ENCODE measurements at places on chromosomes 7 and 10.

GRCh38 chr10:124175701-124176348 lies 82.4 kb upstream of the CHST15 start:
- DNase-seq: no peak

DNA sequence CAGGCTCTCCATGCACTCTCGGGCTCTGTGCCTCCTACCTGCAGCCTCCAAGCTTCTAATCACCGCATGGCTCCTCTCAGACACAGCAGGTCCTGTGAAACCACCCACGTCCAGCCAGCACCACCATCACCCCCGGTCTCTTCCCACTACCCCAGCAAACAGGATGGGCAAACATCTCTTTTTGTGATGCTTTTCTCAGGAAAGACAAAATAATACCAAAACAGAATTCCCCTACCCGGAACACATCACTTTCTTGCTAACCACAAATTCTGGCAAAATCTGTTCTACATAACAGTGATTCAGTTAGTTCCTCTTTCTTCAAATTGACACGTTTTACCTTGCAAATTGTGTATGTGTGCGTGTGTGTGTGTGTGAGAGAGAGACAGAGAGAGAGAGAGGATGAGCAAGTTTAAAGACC lies 6.5 kb downstream of the SNX8 start:
- DNase-seq: no peak

- DNase-seq: no peak
These were observed 295.4 kb upstream of the NPSR1 start for GRCh38 chr7:34362621-34363020.

- DNase-seq: no peak
These were observed 89.0 kb downstream of the CUL1 start for GRCh38 chr7:148787571-148788295.

GRCh38 chr7:136594739-136595144 lies 273.7 kb upstream of the CHRM2 start:
- DNase-seq: no peak

DNA sequence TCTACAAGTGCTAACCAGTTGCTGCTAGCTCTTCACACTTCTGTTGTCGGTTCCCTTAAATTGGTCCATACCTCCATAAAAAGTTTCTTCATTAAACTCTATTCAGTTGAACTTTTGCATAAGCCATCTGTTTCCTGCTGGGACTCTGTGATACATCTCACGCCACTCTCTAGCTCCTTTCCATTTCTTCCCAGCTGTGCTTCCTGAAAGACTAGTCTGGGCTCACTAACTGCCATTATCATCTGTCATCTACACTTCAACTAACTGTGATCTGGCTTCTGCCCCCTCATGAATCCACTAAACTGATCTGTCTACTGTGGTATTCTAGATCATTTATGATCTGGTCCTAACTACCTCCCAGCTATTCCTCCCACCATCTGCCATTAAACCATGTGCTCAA lies 78.3 kb downstream of the ELAPOR2 start:
- no peak for DNase-seq

GRCh38 chr7:73758581-73759138 lies 11.4 kb downstream of the CLDN3 start:
- DNase-seq: no peak

All from H54 (cell line).